Renal cortex interstitium (tissue), 15 donors: ENCODE measurements at places on chromosomes 5 and 9.

GRCh38 chr9:131731237-131731636 lies 8.6 kb downstream of the RAPGEF1 start:
- DNase-seq, result no peak

GRCh38 chr9:90789862-90790261 lies 11.8 kb upstream of the SYK start:
- no peak for DNase-seq

GRCh38 chr5:139565411-139566305 lies 4.5 kb downstream of the UBE2D2 start:
- no peak for DNase-seq

GRCh38 chr9:83406921-83407320 lies 131.3 kb downstream of the FRMD3 start:
- no peak for DNase-seq

- no peak for DNase-seq
Measured at GRCh38 chr5:170025853-170026252, 45.6 kb upstream of the INSYN2B start.

GRCh38 chr5:72845889-72846288 lies 29.4 kb downstream of the TNPO1 start:
- no peak for DNase-seq

- no peak for DNase-seq
Measured at GRCh38 chr5:139473565-139473964, 2.8 kb downstream of the SMIM33 start.

- peak; percentile 79 for DNase-seq
Measured at GRCh38 chr5:150778517-150779396, at the start of gene SMIM3. Gene SMIM3 (plus strand): TSS chr5:150778757. CDS start chr5:150795441, 16,684 bp downstream.

DNA sequence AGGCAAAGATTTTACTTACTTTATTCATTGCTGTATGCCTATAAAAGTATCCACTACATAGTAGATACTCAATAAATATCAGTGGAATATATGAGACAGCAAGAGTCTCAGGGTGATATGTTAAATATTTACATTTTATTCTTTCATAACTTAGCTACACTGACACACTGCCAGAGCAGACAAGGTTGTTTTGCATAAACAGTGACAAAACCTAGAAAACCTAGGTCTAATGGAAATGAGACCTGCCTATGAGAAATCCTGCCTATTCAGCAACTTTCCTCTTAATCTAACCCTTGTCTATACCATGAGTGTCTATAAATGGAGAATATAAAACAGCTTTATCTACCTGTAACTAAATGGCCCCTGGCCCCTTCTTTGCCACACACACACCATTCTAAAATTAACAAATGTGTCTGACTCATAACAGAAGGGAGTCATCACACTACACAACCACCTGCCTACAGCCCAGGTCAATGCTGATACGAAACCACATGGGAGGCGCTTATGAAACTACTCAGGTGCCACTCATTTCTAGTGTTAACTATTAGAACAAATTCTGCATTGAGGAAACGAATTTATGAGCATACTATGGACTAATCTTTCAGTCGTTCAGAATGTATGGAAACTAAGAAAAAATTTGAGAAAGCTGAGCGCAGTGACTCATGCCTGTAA lies 60.3 kb downstream of the UBAP2 start:
- no peak for DNase-seq

DNA sequence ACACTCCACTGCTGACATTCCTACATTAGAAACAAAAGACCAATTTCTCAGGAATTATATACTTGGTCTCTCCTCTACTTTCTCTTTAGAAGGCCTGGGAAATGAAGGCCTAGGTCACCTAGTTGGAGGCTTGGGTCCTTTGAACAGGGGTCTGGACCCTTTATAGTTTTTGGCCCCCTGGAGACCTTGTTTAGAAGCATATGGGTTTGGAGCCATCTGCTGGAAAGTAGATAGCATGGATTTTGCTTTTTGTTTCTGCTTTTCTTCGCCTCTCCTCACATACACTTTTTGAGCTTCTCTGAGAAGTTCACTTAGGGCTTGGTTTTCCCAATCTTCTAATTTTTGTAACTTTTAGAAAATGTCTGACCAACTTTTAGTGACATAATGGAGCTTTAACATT lies 67.1 kb upstream of the CDK20 start:
- no peak for DNase-seq

GRCh38 chr9:88833946-88834345 lies 157.3 kb upstream of the S1PR3 start:
- no peak for DNase-seq

DNA sequence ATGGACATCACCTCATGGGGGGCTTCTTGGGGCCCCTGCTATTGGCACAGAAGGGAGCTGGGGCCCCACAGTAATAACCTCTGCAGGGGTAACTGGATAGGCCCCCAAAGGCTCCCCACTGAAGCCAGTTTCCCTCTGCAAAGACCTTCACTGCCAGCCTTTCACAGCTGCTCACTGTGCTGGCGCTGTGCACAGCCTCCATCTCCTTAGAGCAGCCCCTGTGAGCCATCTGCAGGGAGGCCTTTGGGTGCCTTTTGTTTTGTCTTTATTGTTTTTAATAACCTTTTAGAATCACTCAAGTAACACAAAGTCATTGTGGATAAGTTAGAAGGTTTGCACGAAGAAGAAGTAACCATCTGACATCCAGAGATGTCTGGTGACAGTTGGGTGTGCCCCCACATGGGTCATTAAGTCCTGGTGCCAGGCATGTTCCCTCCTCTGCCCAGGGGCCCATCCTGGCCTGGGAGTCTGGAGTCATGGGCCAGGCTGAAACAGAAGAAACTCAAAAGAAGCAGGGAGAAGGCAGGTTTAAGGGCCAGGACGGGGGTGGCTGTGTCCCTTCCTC lies 42.7 kb downstream of the NCS1 start:
- no peak for DNase-seq
